ENCODE measurements at places on chromosomes 16 and 17.
A peak's percentile ranks its signal among the peaks of the same experiment; 100 is the strongest.

DNA sequence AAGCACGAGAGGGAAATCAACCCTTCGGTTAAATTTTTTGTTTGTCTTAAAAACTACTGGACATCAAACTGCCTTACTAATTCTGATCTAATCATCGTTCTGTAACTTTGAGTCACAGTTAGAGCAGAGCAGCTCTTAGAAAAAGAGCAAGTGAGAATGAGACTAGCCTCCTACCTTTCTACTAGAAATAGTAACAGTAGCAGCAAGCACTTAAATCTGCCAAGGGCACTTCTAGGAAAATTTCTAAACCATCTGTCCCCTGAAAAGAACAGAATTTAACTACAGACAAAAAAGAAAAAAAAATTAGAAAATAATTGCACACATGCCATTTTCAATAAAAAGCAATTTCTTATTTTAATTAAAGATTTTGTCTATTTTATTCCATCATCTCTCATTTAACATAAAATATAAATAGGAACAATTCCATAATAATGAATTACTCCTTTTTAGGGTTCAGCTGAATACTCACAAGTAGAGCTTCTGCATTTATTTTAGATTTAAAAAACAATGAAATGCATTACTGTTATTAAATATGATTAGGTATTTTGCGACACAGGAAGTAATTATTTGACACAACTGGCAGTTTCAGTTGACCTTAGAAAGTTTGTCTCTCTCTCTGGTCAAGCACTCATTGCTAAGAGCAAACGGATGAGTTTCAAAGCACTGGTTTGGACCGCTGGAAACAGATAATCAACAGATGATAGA, 250.8 kb upstream of the SOX9 start:
- DNase-seq: no peak

DNA sequence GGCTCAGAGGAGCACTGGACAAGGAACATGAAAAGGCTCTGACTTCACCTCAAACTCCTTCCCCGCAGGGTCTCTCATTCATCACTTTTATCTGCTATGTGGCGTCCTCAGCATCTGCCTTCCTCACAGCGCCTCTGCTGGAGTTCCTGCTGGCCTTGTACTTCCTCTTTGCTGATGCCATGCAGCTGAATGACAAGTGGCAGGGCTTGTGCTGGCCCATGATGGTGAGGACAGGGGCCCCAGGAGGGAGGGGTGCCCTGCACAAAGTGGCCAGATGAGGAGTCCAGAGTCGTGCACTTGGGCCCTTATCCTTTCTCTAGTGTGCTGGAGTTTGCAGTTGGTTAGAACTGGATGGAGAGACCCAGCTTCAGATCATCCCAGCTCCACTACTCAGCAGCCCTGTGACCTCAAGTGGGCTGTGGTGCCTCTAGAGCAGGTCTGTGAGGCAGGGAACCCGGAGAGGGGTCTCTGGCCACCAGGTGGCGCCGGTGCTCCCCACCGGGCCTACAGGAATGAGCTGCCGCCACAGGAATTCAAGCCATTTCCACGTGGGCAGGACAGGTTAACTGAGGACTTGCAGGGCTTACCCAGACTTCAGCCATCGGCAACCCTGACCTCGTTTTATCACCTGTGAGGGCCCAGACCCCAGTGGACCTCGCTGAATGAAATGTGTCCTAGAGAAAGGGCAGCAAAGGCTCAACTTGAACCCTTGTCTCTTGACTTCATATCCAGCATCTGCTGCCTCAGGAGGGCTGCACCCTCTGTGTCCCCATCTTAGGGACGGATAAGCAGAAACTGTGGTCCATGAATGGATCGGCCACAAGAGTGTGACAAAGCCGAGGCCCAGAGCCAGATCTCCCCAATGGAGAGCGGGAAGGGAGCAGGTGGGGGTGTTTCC, 4.0 kb downstream of the CMTM3 start:
- peak; percentile 88 for DNase-seq

GRCh38 chr17:8922928-8923327, 42.6 kb downstream of the PIK3R5 start:
- DNase-seq: no peak

DNA sequence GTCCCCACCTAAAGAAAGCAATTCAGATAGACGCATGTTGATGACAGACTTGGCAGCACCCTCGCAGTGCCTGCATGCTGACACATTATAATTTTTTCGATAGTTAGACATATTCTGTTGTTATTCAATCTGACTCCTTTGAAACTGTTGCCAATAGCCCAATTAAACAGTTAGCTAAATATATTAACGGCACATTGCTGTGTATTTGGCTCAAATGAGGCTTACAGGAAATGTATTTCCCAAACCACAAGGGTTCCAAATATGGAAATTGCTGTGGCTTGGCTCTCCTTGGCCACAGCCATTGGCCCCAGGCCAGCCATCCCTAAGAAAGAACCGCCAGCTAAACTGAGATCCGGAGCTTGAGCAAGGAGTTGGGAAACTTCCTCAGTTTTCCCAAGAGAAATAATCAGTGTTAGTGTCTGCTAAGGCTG, 31.1 kb downstream of the C16orf82 start:
- peak; percentile 64 for DNase-seq

GRCh38 chr17:80296221-80296620, 35.6 kb downstream of the RNF213 start:
- DNase-seq: no peak

DNA sequence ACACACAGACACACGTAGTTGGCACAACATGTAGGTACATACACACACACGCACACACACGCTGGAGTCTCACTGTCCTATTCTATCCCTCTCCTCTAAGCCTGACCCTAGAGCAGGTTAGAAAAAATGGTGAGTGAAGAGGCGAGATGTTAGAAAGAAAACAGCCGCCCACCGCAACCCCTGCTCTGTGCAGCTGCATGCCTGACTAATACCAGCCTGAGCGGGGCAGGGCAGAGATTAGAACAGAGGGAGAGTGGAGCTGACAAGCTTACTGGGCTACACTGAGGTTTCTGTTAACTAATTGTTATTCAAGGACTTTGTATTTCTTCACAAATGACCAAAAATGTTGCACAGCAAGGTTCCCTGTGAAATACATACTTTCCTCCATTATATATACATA, 59.8 kb downstream of the AMFR start:
- DNase-seq: no peak

DNA sequence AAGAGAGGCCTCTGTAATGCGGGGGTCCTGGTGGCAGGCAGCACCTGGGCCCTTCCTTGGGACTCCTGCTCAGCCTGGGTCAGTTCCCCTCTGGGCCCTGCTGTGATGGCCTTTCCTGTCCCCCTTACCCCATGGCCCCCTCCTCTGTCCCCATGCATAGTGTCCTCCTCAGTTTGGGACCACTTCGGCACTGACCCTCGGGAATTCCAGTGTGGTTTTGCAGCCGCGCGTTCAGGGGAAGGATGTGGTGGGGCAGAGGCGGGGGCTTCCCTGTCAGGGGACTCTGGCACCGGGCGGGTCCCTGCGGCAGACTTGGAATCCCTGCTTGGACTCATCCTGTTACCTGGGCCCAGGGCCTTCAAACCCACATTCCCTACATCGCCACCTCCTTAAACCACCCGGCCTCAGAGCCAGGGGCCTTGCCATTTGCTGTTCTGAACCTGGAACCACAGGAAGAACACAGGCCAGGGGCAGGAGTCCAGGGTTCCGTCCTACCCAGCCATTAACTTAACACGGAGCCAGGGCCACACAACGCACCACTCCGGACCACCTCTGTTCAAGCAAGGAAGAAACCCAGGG, 31.4 kb upstream of the EIF1 start:
- no peak for DNase-seq

GRCh38 chr17:33398386-33398785, 105.3 kb upstream of the ASIC2 start:
- no peak for DNase-seq
